ENCODE measurements at places on chromosomes 12 and 14.
A peak's percentile ranks its signal among the peaks of the same experiment; 100 is the strongest.

DNA sequence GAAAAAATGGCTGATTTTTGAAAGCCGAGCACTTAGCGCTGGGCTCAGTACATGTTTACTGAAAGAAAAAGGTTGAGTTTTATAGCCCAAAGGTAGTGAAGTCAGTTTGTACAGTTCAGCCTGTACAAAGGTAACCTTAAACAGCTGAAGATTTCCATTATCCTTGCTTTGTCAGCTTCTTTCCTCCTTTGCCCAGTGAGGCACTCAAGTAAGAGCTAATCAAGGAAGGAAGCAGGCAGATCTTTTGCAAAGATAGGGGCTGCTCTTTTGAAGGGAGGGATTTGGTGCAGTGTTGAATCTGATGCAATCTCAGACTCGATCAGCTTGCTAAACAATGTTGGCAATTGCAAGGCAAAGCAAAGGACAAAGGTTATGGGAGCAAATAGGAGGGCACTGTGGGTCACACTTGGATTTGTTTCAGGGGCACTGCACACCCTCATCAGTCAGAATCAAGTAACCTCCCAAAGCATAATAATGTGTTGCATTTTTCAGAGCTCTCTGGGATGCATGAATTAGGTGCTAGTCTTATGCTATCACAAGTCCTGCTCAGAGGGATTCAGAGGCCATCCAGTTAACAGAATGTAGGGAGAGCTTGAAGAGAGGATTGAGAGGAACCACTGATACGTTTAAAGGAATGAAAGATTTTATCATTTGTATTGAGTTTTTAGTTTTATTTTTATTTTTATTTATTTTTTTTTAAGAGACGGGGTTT lies 44.4 kb downstream of the ANO6 start:
- DNase-seq: no peak

GRCh38 chr12:117986705-117987469 lies 18.1 kb upstream of the KSR2 start:
- DNase-seq: peak; percentile 33

- no peak for DNase-seq
Observed at GRCh38 chr12:1297206-1297605, 297.2 kb downstream of the FBXL14 start.

DNA sequence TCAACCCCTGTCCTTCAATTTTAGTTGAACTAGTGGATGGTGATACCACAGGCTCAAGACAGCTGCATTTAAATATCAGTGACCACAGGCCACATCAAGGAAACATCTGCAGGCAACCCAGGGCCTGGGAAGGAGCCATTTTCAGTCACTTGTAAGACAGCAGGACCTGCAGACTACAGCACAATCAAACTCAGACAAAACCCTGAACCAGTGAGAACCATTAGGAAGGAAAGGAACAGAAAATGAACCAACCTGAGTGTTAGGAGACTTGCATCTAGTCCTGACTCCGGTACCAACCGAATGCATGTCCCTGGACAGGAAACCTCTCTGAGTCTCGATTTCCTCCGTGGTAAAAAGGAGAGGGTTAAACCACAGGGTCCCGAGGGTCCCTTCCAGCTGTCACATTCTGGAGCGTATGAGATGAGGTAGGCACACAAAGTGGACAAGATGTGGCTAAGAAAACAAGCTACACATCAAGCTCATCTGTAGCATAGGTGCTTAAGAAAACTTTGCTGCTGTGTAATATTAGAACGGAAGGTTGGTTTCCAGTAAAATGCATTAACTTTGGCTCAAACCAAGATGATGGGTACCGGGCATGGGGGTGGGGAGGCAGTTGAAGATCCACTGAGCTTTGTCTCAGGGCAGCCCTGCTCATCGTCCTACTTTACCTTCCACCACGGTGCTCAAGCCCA lies 1.6 kb upstream of the CDKN1B start:
- DNase-seq: peak; percentile 28

DNA sequence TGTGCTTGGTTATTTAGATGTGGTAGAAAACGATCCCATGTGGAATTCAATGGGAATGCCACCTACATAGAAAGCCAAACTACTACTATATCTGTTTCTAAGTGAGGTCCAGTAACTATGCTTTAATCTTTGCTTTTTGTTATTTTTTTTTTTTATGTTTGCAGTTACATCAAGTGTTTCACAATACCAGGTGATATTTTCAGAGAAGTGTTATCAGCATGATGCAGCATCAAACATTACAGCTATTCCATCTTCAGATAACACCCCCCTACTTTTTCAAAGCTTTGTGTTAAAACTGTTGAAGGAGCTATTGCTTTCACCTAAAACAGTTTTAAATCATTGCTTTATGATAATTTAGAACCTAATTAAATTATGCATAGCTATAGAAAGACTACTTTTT lies 163.8 kb upstream of the SLC16A7 start:
- DNase-seq: no peak

DNA sequence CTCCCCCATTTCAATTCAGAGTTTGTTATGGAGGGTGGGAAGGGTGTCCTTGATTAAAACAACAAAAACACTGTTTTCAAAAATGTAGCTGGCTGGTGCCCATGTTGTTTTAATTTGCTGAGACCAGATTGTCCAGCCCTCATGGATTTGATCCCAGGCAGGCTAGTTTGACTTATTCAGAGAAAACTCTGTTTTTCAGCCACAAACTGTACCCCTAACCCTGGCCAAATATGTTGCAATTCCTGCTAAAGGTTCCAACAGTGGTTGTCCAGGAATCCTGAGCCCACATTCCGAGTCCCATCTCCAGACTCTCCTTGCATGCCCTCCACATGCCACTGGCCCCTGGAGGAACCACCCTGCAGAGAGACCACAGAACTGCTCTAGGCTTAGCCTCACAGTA lies 36.0 kb downstream of the MAP1LC3B2 start:
- no peak for DNase-seq

DNA sequence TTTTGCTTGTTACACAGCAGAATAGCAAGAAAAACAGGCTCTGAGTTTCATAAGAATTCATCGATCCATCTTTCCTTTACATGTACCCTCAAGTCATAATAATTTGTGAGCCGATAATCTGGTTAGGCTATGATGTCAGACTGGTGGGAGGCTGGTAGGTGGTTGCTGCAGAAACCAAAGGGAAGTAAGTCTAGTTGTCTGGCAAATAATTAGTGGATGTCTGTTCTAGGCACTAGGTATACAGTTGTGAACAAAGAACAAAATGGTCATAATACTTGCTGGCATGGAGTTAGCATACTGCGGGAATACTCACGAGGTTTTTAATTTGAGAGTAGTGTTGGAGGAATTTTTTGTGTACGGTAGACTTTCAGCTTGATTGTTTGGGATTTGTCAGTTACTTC lies 8.8 kb downstream of the SUSD6 start:
- DNase-seq: no peak

- DNase-seq: peak; percentile 59
Observed at GRCh38 chr14:99982537-99983250, 82.5 kb upstream of the EVL start.

DNA sequence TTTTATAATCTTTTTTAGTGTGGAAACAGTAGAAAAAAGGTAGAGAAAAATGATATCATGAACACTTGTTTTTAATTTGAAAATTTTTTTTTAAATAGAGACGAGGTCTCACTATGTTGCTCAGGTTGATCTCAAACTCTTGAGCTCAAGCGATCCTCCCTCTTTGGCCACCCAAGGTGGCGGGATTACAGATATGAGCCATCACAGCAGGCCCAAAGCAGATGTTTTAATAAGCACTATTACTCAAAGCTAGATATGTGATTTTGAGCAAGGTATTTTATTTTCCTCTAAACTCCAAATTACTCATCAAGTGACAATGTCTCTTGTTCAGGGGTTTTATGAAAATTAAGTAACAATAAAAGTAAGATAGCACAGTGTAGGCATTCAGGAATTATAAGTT lies 10.7 kb upstream of the WDR89 start:
- no peak for DNase-seq

- peak; percentile 77 for DNase-seq
Observed at GRCh38 chr14:64296561-64296960, 2.4 kb upstream of the ESR2 start.

GRCh38 chr14:38791862-38792261 lies 311.2 kb downstream of the SEC23A start:
- DNase-seq: no peak

DNA sequence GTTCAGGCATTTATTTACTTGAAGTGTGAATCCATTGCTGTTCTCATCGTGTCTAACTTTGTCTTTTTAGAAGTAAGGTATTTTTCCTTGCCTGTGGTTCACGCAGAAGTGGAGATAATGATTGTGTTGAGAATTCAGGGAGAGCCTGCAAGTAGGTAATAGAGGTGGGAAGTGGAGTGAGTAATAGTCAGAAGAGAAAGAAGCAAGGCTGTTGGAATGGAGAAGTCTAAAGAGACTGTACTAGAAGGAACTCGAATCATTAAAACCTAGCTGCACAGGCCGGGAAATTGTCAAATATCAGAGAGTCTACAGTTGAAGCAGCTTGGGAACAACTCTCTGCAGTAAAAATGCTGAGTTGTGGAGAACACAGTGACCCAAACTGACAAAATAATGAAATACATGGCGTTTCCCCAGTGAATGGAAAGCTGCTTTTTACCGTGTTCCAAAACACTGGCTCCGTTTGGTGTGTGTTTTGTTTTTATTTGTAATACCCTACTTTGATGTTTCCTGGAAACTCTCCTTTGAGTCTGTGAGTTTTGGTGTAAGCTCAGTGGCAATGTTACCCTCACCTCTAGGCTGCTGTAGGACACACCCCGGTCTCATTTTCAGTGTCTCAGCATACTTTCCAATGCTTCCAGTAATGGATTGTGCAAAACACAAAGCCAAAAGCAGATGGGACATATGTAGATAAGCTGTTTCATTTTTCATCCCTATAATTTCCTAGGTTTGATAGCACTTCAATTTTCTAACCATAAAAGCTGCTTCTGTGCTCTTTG lies 146.6 kb downstream of the CRADD start:
- DNase-seq: no peak

DNA sequence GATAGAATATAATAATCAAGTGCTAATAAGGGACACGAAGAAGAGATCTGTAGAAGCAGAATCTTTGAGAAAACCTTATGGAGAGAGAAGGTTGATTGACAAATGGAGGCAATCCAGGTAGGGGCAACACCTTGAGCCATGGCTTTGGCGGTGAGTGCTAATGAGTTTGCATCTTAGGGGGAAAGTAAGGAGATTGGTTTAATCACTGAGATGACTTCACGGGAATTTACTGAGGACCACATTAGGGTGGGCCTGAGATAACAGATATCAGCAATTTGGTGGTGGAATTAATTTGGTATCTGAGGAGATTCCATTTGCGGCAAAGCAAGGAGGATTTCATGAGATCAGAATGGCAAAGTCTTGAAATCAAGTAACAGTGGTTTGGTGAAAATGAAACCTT lies 1.8 kb upstream of the LARP4 start:
- DNase-seq: no peak

GRCh38 chr12:106193394-106194215 lies 54.2 kb downstream of the CKAP4 start:
- DNase-seq: no peak

DNA sequence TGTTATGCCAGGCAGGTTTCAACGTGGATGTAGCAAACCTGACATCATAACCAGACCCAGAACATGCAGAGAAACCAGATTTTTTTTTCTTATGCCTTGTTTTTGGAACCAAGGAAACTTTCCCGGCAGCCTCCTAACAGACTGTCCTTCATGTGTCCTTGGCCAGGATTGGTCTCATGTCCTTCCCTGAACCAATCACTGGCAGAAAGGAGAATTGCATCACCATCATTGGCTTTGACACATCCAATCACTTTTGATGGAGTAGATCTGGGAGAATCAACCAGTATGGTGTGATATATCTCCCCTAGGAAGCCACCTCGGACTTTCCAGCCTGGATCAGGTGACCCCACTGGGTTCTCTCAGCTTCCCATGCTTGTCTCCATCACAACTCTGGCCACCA lies 25.6 kb upstream of the WSCD2 start:
- DNase-seq: no peak

DNA sequence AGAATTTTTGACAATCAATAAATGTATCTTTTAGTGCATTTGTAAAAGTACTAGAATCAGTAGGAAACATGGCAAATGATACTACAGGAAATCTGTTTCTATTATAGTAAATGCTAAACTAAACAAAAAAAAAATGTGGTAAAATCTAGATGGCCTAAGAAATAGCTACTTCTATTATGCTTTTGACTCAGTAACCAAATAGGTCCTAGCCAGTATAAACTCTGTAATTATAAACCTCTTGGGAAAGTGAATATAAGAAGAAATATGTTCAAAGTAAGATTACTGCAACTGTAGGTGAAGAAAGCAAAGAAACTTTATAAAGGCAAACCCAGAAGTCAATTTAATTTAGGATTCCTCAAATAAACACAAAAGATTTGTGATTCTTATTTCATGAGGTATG lies 581.2 kb downstream of the LRFN5 start:
- no peak for DNase-seq

DNA sequence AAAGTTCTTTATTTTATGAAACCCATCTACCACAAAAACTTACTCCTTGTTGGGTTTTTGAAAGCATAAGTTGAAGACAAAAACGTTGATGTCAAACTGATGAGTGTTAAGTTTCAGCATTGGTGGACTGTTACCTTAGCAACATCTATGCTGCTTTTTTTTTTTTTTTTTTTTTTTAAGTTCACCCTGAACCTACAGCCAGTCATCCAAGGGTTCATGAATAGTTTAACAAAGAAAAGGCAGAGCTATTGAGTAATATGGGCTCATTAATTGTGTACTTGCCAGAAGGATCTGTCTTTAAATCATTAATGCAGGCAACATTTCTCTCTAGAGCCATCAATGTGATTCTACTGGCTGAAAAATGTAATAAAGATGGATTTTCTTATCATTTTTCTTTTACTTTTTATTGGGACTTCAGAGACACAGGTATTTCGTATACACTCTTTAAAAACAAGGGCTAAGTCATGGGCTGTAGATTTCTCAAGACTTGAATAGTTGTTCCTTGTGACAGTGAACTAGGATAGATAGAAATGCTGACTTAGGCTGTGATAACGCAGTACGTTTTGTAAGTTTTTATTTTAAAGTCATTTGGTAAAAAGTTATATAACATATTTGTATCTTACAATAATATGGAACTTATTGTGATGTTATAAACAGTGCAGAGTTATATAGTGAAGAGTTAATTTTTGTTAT lies at the start of gene PTPRQ:
Gene PTPRQ, plus strand, starts transcription at position 262 of the 693 bp plus-strand sequence. Its CDS starts 111 bp downstream, at position 373.
- no peak for DNase-seq

GRCh38 chr14:91349481-91350074 lies 68.0 kb downstream of the CCDC88C start:
- no peak for DNase-seq

GRCh38 chr12:85923767-85924331 lies 49.8 kb downstream of the NTS start:
- DNase-seq: peak; percentile 18

DNA sequence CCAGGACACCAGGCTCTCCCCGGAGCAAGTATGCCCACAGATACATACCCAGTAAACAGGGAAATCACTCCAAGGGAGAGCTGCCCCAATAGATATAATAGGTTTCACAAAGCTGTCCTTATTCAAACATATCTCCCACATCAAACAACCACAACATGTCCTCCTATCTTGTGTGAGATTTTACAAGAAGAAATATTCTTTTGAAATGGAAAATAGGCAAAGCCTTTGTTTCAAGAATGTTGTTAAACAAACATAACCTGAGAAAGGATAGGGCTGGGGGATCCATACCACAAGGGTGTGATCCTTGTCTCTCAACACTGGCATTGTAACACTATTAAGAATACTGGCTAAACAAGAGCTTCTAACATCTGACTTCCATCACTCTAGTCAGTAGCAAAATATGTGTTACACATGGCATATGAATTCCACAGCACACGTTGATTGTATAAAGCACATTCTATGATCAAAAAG lies 32.9 kb downstream of the LGR5 start:
- DNase-seq: no peak

All from kidney capillary endothelial cell (primary cell).